Peyer's patch (tissue), 4 donors: ENCODE measurements at places on chromosomes 11 and 22.
A peak's percentile ranks its signal among the peaks of the same experiment; 100 is the strongest.

GRCh38 chr11:57983191-57983590 lies 40.5 kb upstream of the OR9Q1 start:
- no peak for DNase-seq

DNA sequence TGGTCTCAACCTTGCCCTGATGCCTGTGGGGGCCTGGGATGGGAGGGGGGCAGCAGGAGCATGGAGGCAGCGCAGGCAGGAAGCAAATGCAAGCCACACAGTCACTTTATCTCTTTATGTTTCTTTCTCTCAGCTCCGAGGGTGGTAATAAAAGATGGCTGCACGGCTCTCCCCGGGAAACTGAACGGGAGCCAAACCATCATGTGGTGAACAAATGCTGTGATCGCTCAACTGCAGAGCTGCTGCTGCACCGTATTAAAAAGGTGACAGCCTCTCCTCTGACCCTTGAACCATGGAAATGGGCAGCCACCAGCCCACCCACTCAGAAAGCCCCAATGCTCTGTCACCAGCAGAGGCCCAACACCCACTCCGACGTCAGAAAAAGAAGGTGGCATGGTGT lies 110.0 kb downstream of the TIMP3 start:
- no peak for DNase-seq

GRCh38 chr11:67492801-67493547 lies 10.1 kb downstream of the AIP start:
- DNase-seq = no peak

DNA sequence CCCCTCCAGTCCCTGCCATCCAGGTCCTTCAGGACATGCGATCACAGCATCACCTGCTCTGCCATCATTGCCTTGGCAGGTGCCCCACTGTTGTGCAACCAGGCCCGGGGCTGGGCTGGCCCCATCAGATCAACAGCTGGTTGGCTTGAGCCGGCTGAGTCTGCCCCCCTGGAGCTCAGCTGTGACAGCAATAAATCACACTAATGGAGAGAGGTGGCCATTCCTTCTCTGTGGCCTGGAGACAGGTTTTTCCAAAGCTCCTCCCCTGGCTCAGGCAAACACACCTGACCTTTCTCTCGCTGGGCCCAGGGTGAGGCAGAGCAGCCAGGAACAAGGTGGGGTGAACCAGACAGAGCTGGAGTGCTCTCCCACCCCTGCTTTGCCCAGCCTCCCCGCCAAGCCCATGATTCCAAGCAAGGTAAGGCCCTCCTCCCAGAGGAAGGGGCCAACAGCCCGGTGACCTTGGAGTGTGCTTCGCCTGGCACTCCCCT lies 8.9 kb upstream of the FXYD2 start:
- DNase-seq = peak; percentile 12

GRCh38 chr11:72693271-72693968 lies 19.2 kb upstream of the PDE2A start:
- no peak for DNase-seq

DNA sequence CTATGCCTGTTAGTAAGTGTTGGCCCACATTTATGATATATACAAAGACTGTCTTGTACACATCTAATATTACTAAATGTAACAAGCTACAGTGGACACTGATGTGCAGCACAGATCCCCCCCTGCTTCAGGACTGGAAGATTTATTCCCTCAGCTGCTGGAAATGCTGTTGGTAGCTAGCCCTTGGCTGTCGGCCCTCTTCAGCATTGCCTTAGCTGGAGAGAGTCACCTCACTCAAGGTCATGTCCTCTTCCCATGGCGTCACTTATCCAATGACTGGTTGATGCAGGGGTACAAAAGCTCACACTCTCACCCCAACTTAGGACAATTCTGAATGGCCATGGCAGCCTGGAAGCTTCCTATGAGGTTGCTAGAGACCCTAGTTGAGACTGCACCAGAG lies 312.7 kb downstream of the SOX6 start:
- DNase-seq = no peak

DNA sequence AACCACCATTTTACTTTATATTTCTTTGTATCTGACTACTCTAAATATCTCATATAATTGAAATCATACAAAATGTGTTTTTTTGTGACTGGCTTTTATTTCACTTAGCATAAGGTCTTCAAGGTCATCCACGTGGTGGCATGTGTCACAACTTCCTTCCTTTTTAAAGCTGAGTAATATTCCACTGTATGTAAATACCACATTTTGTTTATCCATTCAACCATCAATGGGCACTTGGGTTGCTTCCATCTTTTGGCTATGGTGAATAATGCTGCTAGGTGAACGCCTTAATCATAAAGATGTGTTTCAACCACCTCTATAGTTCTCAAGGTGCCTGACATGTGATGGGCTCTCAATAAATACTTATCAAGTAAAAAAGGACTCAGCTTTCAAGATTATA lies 15.5 kb downstream of the RAB30 start:
- DNase-seq = no peak

- DNase-seq = no peak
These were observed 52.4 kb upstream of the MYO18B start for GRCh38 chr22:25689631-25690030.

- no peak for DNase-seq
These were observed 15.0 kb downstream of the POU2F3 start for GRCh38 chr11:120254788-120255518.

DNA sequence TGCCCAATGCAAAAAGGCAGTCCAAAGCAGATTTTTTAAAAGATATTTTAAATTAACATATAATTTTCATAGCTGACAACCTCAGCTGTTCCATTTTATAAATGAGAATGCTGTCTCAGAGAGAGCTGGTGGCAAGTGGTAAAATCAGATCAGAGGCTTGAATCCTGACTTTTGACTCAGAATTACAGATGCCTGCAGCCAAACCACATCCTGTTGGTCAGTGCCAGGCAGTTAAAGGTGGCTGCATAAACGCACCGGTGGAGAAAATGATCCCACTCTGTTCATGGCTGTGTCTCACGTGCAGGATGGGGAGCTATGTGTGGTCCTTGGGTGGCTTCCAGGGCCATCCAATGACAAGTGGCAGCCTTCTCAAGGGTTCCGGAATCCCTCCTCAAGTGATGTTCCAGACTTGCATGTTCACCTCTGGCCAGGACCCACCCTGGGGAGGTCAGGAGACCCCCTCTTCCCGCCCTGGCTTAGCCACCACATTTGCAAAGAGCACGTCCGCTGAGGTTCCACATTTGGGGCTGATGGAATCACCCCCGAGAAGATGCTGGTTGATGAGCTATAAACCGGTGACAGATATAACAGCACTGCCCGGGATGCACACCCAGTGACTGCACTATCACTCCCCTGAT lies 155.5 kb downstream of the SHANK2 start:
- no peak for DNase-seq

DNA sequence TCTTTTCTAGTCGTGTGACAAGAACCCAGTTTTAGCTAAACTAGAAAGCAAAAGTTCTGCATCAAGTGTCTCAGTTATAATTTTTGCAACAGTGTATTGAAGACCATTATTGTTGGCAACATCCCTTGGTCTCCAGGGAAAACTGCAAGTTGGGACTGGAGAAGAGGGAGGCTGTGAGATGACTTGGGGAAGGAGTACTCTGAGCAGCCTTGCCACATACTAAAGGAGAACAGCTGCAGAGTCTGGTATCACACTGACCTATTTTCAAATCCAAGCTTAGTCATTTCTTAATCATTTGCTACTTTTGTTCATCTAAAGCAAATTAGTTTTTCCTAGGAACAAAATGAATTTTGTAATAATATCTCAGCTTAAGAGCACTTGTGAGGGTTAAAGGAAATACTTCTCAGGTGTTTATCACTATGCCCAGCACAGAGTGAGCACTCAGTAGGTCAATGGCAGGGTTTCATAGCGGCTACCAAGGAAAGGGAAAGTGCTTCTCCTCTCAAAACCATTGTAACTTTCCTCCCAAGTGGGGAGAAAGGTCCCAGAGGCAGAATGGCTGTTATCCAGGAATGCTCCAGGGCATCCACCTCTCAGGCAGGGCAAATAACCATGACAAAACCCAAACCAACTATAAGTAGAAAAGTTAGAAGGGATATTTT lies 247.1 kb downstream of the C11orf87 start:
- DNase-seq = no peak

DNA sequence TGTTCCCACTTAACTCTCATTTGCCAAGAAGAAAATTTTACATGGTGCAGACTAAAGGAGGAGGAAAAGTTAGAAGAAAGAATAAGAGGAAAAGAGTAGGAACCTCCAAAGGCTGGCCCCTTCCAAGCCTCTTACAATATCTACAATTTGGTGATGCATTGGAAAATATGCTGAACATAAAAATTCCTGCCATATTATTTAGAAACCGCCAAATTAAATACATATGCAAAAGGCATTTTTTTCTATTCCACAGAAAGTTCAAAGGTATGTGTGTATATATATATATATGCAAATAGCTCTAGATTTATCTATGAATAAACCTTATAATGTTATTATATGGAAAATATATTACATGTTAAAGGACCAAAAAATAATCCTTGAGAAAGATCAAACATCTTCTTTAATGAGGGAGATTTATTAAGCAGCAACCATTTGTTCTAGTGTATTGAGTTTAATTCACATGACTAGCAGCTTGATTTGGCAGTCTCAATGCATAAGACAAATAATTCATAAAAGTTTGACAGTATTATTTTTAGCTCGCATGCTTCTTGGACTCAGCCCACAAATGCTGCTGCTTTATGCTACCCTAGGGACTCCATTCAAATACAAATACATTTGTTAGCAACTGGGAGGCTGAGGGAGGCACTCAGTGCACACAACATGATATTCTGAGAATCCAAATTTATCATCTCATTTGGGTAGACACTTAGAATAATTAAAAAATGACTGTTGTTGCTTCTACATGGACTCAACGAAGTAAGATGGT lies 184.9 kb downstream of the SBF2 start:
- DNase-seq = no peak

GRCh38 chr11:121889931-121890330 lies 226.1 kb downstream of the BLID start:
- no peak for DNase-seq

GRCh38 chr11:11626128-11626527 lies 4.3 kb upstream of the GALNT18 start:
- DNase-seq = no peak

DNA sequence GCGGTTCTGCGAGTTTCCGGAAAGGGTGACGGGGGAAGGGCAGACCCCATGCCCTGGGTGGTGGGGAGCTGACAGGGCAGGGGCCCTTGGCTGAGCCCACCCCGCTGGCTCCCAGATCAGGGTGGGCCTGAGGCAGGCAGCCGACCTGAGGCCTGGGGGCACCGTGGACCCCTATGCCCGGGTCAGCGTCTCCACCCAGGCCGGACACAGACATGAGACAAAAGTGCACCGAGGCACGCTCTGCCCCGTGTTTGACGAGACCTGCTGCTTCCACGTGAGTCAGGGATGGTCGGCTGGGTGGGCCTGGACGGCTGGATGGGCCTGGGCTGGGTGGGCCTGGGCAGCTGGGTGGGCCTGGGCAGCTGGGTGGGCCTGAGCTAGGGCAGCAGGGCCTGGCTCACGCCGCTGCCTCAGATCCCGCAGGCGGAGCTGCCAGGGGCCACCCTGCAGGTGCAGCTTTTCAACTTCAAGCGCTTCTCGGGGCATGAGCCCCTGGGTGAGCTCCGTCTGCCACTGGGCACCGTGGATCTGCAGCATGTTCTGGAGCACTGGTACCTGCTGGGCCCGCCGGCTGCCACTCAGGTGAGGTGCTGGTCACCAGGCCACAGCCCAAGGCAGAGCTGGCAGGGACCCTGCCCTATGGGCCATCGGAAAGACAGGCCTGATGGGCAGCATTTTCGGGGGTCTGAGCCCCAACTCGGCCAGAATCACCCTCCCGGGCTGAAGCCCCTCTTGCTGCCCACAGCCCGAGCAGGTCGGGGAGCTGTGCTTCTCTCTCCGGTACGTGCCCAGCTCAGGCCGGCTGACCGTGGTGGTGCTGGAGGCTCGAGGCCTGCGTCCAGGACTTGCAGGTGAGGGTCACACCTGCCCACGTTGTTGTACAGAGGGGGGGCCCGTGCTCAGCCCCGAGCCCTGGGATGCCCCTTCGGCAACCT lies 1.5 kb downstream of the SYT8 start:
- DNase-seq = no peak

DNA sequence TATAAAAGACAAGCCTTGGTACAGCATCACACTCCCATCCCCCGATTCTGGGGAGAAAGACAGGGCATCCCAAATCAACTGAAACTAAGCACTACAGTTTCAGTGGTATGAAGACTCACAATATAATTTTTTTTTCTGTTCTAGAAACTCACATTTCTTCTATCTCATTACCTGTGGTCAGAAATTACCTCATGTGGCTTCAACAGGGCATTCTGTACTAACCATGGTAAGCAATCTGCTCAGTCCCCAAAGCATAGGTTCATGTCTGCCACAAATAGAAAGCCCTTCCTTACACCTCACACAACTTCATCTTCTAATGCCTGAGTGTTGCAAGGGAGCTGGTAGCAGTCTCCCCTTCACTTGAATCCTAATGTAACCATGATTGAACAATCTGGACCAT lies 147.4 kb upstream of the POU2AF2 start:
- DNase-seq = no peak

DNA sequence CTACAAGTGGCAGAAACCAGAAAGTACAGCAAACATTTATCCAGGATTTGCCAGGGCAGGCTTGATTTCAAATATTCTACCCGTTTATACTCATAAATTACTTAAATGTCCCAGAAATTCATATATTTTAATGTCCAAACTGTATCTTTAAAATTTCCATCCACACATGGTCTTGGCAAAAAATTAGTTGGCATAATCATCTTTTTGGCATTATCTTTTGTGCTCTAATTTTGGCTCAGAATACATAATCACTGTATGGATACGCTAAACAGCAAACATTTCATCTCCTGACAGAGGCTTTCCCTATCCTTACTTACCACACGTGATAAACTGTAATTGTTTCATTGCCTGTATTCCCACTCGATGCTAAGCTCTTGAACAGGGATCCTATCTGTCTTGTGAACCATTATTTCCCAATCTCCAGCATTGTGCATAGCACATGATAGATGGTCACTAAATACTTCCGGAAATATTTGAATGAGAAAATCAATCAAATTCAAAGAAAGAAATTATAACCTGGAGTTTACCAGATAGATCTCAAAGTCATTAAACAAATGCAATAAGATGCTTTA lies 64.2 kb downstream of the CADM1 start:
- no peak for DNase-seq

GRCh38 chr11:40061221-40061620 lies 1398.2 kb downstream of the LRRC4C start:
- DNase-seq = no peak

GRCh38 chr11:1227551-1228100 lies 4.8 kb downstream of the MUC5B start:
- no peak for DNase-seq

DNA sequence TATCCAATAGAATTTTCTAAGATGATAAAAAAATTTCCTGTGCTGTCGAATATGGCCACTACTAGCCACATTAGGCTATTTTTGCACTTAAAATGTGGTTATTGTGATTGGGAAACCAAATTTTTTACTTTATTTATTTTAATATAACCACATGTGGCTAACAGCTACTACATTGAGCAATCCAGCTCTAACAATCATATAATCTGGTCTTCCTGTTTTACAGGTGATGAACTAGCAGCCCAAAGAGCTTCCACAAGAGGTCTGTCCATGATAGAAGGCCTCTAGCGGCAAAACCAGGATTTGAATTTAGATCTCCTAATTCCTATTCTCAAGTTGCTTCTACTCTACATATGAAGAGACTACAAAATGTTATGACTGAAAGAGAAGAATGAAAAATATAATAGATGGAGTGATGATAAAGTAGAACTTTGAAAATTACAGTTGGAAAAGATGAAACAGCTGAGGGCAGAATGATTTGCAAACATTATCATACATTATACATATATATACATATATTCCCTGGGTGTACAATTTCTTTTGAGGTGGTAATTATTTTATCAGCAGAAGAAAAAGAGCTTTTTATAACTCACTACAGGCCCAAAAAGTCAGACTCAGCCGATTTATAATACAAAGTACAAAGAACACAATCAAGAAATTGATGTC lies 363.5 kb upstream of the PITPNB start:
- DNase-seq = no peak
